Smooth muscle cell of the umbilical artery (primary cell): ENCODE measurements at places on chromosomes 1 and 21. TPM values are rescaled to one million over a fixed set of nuclear protein-coding genes. Genes with fewer than 3 reads are reported as not detected.

The TGFBR3 gene
- total RNA-seq: 5.9 and 6.6 TPM in 2 replicates

The NTRK1 gene
- total RNA-seq: not detected in 2 replicates

The CNR2 gene
- total RNA-seq: not detected in 2 replicates

The ITLN1 gene
- total RNA-seq: not detected in 2 replicates
